ENCODE measurements at places on chromosomes 2 and 18. TPM values are rescaled to one million over a fixed set of nuclear protein-coding genes. Genes with fewer than 3 reads are reported as not detected.
A peak's percentile ranks its signal among the peaks of the same experiment; 100 is the strongest.

DNA sequence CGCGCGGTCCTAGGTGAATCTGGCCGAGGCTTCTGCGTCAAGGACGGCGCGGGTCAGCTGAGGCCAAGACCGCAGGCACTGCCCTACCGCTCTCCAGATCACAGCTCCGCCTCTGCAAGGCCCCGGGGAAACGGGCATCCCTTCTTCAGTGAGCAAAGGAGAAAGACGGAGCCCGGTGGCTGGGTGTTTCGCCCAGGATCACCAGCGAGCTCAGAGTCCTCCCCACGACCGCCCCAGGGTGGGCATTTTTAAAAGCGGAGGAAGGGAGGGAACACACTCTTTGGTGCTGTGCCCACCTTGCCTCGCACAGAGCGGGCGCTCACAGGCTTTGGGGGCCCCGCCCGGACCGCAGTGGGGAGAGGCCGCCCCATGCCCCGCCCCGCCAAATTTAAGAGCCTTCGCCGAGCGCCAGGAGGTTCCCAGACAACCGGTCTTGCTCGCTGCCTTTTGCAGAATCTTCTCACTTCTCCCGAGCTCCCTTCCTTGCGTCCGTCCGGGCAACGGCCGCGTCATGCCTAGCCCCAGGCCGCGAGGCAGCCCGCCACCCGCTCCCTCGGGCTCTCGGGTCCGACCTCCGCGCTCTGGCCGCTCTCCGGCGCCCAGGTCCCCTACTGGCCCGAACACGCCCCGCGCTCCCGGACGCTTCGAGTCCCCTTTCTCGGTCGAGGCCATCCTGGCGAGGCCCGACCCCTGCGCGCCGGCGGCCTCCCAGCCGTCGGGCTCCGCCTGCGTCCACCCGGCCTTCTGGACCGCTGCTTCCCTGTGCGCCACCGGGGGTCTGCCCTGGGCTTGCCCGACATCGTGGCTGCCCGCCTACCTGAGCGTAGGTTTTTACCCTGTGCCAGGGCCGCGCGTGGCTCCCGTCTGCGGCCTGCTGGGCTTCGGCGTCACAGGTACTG is at the start of gene NOTO:
TSS of gene NOTO (plus strand) at position 419 of the 899 bp plus-strand sequence. CDS start at position 512, 93 bp downstream.
- DNase-seq: no peak

DNA sequence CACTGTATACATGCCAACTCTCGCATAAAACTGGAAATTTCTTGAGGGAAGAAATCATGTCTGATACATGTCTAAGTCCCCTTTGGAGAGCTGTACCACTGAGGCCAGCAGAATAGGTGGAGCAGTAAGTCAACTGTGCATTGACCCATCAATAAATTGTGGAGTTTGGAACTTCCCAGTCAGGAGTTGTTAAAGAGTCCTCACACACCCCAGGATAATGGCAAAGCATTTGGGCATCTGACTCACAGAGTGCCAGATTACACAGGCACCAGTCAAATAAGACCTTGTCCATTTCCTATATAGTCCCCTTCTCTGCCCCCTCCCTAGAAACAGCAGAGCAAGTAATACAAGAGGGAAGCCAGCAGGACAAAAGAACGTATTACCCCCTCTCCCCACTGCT is 10.4 kb downstream of the VSNL1 start:
- DNase-seq: no peak

GRCh38 chr18:63788447-63789096 is 13.4 kb downstream of the SERPINB7 start:
- no peak for DNase-seq

DNA sequence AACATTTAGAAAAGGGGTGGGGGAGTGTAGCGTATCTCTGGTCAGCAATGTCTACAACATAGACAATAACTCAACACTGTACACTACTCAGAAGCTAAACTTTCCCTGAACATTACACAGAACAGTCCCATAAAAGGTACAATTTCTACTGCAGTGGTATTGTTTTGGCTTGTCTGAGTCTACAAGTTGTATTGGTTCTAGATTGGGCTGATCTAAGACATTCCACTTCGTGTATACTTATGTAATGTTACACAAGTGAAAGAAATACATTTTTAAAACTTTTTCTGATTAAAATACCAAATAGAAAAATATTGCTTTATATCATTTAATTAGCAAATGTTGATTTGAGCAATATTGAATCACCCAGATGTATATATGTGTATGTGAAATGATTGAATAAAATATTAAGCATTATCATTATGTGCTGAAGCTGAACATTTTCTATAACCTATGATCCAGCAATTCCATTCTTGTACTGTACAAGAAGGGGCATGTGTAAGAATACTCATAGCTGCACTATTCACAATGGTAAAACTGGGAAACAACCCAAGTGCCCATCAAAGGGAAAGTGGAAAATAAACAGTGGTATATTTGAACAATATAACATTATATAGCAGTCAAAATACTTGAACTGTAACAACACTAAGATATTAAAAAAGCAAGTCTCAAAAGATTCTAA is 52.4 kb downstream of the VSNL1 start:
- DNase-seq: no peak

DNA sequence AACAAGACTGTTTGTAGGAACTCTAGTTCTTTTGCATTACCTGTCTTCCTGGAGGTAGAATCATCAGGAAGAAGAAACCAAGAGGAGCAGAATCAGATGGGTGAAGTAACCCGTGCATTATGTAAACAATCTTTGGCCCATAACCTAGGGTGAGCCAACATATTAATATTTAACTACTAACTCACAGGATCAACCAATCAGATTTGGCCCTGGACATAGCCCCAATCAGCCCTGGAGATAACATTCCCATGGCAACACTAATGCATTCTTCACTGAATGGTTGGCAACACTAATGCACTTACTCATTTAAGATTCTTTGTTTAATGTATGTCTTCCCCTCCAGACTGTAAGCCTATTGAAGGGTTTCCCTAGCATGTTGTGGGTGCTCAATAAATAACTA is 72.0 kb upstream of the CTAGE1 start:
- no peak for DNase-seq

DNA sequence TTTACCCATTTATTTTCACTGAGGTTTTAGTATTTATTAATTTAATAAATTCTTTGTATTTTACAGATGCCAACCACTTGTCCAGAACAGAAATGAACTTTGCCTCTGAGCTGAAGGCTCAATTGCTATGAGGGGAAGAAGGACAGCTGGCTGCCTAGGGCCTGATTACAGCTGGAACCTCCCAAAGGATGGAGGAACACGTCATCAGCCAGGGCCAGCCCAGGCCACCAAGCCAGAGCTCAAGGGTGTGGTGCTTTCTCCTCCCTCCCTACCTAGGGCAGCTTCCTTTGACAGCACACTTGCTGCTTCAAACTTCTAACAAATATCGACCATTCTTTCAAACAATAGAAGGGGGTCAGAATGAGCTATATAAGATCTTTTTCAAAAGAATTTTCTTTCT is 19.7 kb upstream of the RIOK3 start:
- DNase-seq: no peak

DNA sequence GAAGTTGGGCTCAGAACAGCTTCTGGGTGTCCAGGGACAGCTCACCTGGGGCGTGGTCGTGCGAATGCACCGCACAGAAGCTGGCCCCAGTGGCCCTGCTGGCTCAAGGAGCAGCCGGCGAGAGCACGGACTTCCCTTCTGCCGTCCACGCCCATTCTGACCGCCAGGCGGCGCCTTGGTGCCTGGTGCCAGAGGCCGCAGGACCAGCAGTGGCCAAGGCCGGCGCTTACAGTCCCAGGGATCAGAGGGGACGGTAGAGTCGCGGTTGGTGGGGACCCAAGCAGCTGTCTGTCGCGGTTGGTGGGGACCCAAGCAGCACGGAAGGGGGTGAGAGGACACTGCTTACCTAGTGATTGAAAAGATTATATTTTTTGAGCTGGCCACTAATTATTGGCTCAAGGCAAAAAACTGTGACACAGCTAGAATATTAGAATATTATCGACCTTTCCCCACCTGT is 25.7 kb downstream of the NPPC start:
- DNase-seq: peak; percentile 57

DNA sequence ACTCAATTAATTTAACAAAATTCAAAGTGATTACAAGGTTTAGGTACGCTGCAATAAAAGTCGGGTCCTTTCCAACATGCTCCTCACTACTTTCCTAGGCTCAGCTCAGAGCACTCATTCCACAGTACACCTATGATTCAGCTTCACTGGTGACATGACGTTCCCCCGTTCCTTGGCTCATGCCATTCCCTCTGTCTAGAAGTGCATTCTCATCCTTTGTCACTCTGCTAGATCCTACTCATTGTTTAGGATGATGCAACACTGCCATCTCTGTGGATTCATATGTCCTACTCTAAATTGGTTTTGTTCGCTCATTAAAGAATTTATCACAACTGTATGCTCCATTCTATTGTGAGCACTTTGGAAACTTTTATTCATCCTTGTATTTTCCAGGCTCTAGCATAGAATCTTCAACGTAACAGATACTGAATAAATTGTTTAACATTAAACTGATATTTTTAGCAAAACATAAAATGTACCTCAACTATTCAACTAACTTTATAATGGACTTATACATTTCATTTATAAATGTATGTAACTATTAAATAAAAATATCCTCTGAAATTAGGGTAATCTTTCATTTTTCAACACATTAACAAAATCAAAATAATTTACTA is 78.6 kb downstream of the FAM228A start:
- no peak for DNase-seq

DNA sequence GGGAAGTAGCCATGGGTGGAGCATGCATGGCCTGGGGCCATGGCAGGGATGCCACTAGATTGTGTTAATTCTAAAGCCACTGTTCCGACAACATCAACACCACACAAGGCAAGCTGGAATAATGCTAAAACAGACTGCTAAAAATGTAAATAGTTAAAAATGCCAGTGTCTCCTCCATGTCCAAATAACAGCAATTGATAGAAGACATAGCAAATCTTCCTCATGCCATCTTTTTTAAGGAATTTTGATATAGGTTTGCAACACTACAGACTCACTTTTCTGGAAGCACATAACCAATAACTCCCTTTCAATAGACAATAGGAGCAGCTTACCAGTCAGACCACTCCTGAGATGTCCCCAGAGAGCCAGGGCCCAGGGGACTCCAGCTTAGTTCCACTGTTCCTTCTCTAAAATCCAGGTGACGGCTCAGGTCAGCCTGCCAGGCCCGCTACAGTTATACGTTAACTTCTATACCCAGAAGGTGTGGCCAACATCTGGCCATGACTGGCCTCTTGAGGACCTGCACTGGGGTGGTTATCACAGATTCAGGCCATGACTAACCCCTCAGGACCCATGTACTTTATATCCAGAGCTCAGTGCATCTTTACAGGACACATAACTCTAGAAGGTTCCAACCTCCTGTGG is 20.3 kb downstream of the TUBB6 start:
- no peak for DNase-seq

DNA sequence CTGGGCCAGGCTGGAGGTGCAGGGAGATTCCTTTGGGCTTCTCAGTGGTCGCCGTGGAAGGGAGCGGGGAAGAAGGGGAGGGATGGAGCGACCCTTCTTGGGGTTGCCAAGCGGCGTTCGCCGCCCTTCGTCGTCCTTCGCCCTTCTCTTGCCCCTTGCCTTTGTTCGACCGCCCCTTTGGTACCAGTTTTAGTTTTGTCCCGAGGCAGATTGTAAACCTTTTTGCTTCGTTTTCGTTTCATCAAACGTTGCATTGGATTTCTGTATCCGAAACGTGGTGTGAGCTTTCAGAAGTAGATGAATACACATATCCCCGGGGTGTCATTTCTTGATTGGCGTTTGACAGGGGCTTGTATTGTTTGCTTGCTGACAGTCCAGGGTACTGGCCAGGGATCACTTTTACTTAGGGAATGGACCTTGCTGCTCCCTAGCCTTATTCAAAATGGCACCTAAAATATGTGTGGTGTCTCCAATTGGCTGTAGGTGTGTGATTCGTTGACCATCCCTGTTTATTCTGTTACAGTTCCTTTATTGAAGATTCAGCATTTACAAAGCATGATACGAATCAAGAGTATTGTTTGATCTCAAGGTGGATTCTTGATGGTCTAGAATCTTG is 788 bp downstream of the USP14 start:
- no peak for DNase-seq

- DNase-seq: no peak
Measured at GRCh38 chr18:62372156-62372555, 47.0 kb downstream of the TNFRSF11A start.

DNA sequence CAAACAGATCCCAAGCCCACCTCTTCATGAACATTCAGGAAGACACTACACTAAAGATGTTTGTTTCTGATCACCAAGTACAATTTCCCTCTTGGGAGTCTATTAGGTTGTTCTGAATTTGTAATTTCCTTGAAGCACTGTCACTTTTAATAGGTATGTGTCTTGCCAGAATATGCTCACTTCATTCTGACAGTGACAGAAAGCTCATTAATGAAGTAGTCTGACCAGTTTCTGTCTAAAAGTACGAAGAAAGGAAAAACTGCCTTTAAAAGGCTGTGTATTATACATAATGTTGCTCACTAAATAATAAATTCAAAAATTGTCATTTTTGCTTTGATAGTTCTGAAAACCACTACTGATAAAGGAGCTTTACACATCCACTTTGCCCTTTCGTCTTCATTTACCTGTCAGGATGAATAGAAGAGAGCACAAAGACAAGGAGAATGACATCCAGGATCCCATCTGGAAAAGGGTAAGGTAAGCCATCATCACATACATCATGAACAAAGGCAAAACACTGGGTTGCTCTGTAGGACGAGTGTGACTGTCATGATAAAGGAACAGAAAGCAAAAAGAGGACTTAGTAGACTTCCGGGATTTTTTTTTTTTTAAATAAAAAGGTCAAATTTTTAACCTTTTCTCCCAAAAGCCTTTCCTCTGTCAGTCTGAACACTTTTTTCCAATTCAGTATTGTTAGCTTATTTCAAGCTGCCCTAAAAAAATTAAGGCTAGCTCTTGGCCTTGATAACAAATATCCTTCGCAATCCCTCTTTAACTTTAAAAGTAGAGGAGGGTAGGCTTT is 103.4 kb downstream of the METTL8 start:
- DNase-seq: no peak

DNA sequence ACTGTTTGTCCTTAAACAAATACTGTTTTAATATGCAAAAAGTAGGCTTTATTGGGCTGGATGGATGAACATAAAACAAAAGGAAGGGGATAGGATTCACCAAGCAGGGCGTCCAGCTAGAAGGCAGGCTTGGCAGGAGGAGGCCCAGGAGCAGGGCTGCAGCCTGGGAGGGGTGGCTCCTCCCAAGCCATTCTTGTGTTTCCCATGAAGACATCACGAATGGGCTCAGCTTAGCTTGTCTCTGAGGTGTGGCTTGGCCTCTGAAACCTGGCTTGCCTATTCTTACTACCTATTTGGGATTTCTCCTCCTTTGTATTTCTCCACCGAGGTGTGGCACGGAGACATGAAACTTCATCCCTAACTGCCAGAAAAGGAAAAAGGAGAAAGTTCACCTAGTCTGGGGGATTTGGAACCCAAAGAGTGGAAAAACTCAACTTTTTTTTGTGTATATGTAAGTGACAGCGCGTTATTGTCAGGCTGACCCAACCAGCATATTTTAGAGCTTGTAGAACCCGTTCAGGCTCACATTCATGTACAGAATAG is 481.9 kb upstream of the SPRED2 start:
- DNase-seq: no peak

FOXD4L1 gene
- total RNA-seq: 0.49 TPM

SDC1 gene
- 45.5 TPM for total RNA-seq

NTSR2 gene
- not detected for total RNA-seq

IL37 gene
- not detected for total RNA-seq

NPC1 gene
- total RNA-seq: 39.9 TPM

KCNS3 gene
- 3.1 TPM for total RNA-seq

NOP58 gene
- total RNA-seq: 83.0 TPM

FAM161A gene
- 9.3 TPM for total RNA-seq

All from mesothelial cell of epicardium (in vitro differentiated cells).